ENCODE measurements at places on chromosomes 4 and X.

GRCh38 chr4:26069218-26069617 is 155.2 kb downstream of the SMIM20 start:
- DNase-seq = no peak

GRCh38 chr4:26807330-26807729 is 53.3 kb upstream of the STIM2 start:
- DNase-seq = no peak

- DNase-seq = no peak
These were observed 29.2 kb downstream of the CLDN2 start for GRCh38 chrX:106949366-106949765.

GRCh38 chrX:24232796-24233195 is 81.1 kb downstream of the SUPT20HL2 start:
- no peak for DNase-seq

- no peak for DNase-seq
These were observed 495.2 kb downstream of the AFF2 start for GRCh38 chrX:148995661-148996060.

Measured in NCI-H1417 (cell line).